Stimulated activated CD4-positive, alpha-beta T cell treated with anti-CD3 and anti-CD28 coated beads, Interleukin-4, amount 100 ng/mL, for 24 hours (primary cell): ENCODE measurements at places on chromosomes 4 and X.

GRCh38 chrX:40434947-40435346, 145.8 kb upstream of the ATP6AP2 start:
- no peak for DNase-seq

DNA sequence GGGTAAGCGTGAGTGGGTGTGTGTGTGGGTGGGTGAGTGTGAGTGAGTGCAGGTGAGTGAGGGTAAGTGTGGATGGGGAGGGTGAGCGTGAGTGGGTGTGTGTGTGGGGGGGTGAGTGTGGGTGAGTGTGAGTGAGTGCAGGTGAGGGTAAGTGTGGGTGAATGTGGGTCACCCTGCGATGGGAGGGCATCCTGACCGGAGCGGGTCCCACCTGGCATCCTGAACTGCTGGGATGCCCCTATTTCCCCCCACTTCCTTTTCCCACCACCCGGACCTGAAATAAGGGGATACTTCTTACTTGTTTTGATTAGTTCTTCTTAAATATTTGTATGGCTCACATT, 49.5 kb downstream of the ING2 start:
- no peak for DNase-seq

DNA sequence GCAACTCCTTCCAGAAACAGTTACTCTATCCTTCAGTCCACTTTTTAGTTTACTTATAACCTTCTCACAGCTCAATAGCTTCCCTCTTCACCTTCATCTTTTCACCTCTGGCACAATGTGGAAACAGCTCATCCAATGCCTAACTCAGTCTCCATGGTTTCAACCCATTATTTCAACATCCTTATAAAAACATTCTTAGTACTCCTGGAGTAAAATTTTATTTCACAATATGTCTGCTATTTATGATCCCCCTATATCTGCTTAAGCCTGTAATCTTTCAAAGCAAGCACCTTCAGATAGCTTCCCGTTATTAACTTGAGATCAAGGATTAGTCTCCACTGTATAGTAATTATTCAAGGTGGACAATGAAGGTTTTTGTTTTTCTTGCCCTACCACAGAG, 156.3 kb downstream of the GASK1B start:
- DNase-seq = no peak

GRCh38 chr4:77833126-77833724, 14.1 kb upstream of the CNOT6L start:
- DNase-seq = no peak

DNA sequence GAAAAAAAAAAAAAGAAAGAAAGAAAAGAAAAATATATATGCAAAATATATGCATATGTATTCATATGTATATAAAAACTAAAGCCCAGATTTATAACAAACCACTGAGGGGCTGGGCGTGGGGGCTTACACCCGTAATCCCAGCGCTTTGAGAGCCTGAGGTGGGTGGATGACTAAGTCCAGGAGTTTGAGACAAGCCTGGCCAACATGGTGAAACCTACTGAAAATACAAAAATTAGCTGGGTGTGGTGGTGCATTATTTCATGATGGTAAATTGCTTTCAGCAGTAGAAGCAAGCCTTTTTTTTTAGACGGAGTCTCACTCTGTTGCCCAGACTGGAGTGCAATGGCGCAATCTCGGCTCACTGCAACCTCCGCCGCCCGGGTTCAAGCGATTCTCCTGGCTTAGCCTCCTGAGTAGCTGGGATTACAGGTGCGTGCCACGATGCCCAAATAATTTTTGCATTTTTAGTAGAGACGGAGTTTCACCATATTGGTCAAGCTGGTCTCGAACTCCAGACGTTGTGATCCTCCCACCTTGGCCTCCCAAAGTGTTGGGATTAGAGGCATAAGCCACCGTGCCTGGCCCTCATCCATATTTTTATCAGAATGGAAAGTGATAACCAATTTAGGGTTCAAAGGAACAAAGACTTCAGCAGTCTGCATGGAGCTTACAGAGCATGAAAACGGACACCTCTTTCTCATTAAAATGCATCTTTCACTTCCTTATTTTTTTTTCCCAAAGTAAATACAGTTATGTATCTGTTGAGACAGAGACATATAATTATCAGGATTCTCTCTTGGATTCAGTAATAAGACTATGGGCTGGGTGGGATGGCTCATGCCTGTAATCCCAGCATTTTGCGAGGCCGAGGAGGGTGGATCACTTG, 27.7 kb upstream of the MOB1B start:
- no peak for DNase-seq
